ENCODE measurements at places on chromosomes 1 and 21.
A peak's percentile ranks its signal among the peaks of the same experiment; 100 is the strongest.

GRCh38 chr1:39910263-39910662, 8.5 kb upstream of the MYCL start:
- DNase-seq, result no peak

DNA sequence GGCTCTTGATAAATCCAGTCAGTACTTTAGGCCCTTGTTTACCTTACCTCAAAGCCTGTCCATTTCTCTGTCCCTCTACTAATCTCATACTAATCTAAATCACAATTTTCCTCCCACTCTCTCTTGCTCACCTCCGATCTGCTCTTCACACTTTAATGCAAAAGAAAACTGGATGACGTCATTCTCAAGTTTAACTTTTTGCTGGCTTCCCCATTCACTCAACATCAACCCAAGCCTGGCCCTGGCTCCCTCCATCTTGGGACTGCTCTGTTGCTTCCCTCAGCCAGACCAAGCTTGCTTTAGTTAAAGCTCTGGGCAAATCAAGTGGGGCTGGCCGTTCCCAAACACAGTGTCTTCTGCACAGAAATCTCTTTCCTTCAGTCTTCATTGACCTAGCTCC, 29.7 kb downstream of the COA6 start:
- no peak for DNase-seq

DNA sequence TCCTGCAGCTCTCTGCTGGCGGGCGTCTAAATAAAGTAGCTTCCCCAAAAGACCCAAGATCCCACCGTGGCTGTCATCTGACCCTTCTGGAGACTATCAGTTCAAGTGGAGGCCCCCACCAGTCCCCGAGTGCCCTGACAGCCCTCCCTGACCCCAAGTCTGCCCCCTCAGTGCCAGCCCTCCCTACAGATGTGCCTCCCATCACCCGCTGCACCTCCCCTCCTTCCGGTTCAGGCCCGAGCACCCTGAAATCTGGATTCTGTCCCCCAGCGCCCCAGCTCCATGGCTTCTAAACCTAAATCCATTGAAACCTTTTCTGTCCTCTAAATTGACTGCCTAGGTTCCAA, 595 bp downstream of the IL10RB start:
- peak; percentile 4 for DNase-seq

GRCh38 chr1:212504171-212504803, 71.6 kb downstream of the NENF start:
- no peak for DNase-seq

- DNase-seq, result no peak
Measured at GRCh38 chr1:100835866-100836842, 58.5 kb downstream of the EXTL2 start.

DNA sequence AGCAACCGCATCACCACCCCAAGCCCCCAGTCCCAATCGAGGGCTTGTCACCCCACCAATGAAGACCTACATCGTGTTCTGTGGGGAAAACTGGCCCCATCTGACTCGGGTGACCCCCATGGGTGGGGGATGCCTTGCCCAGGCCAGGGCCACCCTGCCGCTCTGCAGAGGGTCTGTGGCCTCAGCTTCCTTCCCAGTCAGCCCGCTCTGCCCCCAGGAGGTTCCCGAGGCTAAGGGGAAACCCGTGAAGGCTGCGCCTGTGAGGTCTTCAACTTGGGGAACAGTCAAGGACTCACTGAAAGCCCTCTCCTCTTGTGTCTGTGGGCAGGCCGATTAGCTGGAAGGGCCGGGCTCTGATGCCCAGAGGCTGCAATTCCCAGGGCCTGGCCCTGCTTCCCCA, 2.0 kb downstream of the SRARP start:
- no peak for DNase-seq

- peak; percentile 85 for DNase-seq
Measured at GRCh38 chr1:151251656-151252470, 2.7 kb upstream of the PSMD4 start.

DNA sequence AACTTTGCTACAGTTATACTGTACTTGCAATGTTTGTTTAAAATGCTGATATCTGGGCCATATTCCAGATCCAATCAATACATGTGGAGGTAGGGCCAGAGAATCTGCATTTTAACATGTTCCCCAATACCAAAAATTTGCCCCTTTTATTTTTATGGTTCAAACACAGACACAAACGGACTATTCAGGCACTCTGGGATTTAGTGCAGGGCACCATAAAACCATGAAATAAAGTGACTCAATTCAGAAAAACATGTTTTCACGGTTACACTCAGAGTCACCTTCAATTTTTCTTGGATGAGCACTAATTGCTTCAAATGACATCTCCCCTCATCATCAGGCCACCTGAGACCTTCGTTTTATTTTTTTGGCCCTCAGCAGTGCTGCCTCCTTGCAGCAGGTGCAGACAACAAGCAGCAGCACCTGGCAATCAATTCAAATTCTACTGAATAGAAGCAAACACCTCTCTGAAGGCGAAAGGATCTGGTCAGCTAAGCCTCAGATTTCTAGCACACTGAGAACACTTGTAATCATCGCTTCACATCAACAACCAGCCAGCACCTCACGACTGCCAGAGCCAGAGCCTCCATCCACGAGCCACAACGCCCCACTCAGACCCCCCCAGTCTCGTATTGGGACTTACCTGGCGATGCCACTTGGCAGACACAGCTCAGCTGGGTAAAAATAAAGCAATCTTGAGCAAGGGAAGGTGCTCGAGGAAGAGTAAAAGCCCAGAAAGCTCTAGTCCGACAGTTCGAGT, 1.1 kb downstream of the ERO1B start:
- DNase-seq, result no peak

GRCh38 chr1:246199086-246199645, 307.9 kb downstream of the SMYD3 start:
- DNase-seq, result no peak

DNA sequence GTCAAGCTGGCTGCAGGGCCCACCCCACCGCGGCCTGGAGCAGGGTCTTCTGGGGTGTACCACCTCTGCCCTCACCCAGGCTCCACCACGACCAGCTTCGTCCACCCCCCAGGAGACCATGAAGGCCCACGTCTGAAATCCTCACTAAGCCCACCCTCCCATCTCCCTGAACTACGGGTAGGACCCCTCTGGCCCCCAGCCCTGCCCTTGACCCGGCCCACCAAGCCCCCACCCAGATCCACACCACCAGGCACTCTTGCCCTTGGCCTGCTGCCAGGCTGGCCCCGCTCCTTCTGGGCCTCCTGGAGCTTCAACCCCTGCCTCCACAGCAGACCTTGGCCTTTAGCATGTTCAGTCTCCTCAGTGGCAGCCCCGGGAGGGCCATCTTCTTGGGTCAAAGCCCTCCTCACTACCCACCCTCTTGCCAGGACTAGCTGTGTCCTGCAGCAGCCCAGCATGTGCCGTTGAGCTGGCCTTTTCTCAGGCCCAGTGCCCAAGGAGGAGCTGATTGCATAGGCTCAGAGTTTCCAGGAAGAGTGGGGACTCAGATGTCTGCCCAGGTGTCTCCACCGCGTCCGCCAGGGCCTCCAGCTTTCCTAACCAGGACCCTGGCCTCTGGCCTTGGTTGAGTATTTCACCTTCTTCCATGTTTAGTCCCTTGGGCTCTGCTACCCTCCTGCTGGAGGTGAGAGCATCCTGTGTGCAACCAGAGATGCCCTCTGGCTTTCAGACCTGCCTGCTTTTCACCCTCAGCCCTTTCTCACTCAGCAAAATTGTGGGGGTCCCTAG, 17.7 kb upstream of the SAMD11 start:
- no peak for DNase-seq

DNA sequence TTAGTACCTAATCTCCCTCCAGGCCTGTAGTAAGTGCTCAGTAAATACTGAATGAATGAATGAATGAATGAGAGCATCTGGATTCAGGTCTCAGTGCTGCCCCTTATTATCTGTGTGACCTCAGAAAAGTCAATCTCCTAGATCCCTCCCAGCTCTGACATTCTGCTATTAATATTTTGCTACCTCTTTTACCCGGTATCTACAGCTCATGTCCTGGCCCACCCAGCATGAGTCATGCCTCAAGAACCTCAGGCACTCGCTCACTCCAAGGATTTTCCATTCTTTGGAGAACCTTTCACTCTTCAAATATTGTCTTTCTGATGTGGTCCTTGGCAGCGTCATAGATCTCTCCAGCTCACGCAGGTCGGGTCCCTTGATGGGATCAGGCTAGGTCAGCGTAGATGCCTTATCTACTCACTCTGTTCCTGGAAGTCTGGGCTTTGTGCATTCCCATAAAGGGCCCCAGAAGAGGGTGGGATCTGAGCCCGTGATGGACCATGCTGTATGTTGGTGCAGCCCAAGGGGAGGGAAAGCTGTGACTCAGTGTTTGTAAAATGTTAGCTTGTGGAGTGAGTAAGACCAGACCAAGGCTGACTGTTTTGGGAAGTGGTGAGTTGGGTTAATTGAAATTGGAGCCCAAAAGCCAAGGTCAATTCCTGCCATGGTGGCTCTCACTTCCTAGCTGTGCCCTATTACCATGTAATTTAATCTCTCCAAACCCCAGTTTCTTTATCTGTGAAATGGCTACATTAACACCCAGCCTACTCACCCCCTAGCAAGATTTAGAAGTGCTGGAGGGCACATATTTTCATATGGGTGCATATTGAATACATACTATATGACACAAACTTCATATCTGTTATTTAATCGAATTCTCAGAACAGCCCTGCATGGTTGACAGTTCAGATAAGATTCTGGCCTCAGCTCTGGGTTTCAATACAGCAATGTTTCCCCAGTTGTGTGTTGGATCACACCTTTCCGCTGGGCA, 214.1 kb upstream of the USP24 start:
- peak; percentile 100 for DNase-seq

GRCh38 chr1:200654660-200655059, 15.0 kb downstream of the DDX59 start:
- DNase-seq, result no peak

DNA sequence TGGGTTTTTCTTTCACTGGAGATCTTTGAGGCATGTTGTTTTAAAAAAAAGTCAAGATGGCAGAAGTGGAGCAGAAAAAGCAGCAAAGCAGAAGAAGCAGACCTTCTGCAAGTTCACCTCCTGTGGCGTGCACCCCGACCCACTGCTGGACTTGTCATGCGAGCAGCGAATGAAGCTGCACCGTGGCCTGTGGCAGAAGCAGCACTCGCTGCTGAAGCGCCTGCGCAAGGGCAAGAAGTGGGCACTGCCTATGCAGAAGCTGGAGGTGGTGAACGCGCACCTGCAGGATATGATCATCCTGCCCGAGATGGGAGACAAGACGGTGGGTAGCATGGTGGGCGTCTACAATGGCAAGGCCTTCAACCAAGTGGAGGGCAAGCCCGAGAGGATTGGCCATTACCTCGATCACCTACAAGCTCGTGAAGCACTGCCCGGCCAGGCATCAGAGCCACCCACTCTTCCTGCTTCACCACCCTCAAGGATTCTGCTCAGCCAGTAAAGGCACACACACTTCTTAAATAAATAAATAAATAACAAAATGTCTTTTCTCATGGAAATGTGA, 22.1 kb downstream of the METTL13 start:
- DNase-seq, result no peak

DNA sequence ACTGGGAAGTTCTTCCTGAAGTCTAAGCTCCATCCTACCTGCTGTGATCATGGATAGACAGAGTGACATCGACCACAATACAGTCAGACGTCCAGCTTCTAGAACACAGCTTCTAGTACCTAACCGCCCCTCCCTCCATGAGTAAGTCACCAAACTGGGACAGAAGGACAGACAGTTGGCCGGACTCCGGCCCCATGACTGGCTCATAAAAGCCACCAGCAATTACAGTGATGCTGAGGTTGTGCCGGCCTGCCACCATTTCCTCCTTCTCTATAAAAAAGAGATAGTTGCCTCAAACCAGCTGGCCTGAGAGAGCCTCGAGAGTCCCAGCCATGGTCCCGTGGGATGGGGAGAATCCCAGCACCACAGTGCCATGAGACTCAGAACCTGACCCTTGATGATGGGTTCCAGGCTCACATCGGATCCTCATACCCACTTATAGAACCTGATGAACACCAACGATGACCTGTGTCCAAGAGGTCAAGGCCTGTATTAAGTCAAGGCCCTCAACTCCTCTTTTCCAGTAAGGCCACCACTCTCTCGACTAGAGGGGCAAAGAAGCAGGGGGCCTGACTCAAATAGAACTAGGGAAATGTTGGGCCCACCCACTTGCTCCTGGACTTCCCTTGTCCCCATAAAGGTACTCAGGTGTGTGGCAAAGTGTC, 3.4 kb downstream of the MEF2D start:
- no peak for DNase-seq

- no peak for DNase-seq
Measured at GRCh38 chr1:204376919-204377799, 17.4 kb upstream of the PLEKHA6 start.

DNA sequence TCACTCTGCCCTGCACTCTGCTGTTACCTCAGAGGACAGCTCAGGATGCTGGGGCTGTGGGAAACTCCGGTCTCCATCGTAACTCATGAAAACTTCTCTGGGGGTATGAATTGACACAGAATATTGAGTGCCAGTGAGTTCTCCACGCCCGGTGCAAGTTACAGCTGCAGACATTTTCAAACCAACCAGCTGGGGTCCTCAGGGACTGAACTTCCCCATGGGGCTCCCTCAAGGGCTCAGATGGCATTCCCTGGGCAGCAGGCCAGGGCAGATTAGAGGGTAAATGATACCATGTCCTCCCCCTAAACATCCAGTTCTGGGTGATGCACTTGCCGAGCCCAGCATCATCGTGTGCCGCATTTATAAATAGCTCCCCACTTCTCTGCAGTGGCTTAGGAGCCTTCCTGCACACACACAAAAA, 27.8 kb upstream of the CCSAP start:
- DNase-seq, result no peak

DNA sequence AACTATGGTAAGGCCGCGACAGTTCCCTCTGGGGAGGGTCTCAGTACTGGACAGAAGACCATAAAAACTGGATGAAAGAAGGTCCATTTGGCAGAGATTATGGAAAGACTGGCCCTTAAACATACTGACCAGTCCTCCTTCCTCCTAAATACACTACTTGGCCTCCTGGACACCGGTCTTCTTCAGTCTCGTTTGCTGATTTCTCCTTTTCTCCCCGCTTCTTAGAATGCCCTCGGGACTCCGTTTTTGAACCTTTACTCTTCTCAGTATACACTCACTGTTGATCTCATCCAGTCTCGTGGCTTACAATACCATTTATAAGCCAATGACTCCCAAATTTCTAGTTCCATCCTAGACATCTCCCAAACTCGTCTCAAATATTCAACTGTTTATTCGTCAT, 694 bp upstream of the MRPL9 start:
- DNase-seq, result peak; percentile 17

GRCh38 chr1:216945538-216946080, 222.4 kb upstream of the ESRRG start:
- no peak for DNase-seq

DNA sequence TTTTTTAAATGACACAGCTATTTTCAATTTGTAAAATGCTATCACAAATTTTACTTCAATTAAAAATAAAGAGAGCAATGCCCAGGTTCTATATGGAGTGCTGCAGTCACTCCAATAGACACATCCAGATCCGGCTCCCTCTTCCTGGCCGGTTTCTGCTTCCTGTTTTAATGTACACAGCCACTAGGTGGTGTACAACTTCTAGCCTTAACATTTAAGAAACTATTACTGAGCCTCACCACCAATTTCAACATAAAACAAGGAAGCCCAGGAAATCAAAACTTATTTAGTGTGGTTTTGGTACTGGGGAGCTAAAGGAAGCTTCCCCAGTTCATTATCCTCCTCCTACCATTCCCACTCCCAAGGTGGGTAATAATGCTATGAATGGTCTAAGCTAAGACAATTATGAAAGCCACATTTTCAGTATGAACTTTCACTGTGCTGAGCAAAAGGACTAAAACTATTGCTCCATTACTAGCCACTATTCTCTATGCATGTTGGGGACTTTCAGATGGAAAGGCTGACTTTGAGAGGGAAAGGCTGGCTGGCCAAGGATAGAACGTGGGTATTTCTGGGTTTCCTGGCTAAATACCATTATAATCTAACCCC, 25.5 kb upstream of the MTMR11 start:
- DNase-seq, result peak; percentile 90
